ENCODE measurements at places on chromosomes 5 and 9.

DNA sequence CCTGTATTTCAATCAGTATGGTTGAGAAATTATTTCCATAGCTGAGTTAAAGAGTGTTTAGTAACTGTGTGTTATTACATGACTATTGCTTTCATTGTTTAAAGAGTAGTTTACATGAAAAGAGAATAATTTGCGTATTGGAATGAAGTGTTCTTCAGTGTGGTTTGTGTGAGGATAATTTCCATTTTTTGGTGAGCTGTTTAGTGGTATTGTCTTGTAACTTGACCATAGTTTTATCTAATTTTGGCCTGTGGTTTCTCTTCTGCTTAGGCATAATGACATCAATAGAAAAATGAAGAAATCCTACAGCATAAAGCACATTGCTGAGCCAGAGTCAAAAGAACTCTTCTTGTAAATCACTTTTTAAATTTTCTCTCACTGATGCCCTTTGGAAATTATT is 151.2 kb downstream of the SNCAIP start:
- no peak for DNase-seq

DNA sequence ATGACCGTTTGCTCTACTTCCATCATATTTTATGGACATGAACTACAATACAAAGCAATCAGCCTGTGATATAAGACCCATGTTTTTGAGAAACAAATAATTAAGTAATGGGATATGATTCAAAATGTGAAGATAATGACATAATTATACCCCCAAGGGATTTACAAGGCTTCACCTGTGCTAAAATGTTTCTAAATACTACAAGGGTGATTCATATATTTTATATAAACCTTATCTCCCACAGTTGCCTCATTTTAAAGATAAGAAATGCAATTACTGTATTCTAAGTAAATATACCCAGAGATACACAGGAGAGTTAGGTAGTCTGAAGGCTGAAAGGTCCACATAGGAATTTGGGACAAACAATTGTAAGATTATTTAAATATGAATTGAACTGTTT is 662.0 kb upstream of the CHD1 start:
- no peak for DNase-seq

- no peak for DNase-seq
Measured at GRCh38 chr5:54593779-54594178, 76.2 kb downstream of the SNX18 start.

- no peak for DNase-seq
Measured at GRCh38 chr5:147455822-147456450, 53.9 kb downstream of the DPYSL3 start.

DNA sequence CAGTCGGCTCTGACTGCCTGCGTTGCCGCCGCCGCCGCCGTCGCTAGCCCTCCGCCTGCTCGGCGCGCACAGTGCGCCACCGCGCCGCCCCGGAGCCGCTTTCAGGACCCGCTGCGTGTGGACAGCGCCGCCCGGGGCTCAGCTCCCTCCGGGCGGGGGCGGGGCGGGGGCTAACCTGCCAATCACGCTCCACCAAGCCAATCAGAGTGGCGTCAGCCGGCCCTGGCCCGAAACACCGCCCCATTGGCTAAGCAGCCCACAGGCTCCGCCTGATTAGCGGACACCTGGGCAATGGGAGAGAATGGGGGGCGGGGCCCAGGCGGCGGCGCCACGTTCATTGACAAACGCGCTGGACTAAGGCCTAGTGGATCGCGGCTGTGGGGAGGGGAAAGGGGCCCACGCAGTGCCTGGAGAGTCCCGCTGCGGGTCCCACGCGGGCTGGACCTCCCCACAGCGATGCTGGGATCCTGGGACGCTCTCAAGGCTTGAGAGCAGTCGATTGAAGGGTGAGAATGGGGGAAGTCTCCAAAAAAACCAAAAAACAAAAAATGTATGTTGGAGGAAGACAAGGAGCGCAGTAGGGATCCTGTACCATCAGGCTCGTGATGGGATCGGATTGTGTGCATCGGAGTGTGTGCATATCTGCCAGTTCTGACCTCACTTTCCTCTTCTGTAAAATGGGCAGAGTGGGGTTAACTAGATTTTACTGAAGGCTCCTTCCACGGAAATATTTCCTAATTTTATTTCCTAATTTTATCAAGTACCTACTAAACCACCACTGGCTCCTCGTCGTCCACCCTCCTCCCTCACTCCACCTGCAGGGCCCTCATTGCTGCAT is 6.3 kb downstream of the PAX5 start:
- DNase-seq = no peak

DNA sequence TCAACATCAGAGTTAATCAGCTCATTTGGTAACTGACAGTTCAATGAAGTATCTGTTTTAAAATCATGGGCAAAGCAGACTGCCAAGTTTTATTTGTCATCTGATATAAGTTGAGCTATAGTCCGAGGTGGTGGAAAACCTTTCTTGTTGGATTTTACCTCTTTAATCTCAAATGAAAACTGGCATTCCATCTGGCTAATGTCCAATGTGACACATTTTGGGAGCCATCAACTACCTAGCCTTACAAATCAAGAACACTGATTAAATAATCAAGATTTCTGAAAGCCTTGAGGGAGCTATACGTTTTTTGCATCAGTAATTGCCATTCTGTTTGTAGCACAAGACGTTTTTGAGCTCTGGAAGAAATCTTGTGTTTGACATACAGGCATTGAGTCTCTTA is 1380.5 kb upstream of the WWC1 start:
- no peak for DNase-seq

- no peak for DNase-seq
Measured at GRCh38 chr9:84277646-84278045, 62.9 kb downstream of the SLC28A3 start.

GRCh38 chr9:92721548-92721947 is 43.1 kb downstream of the BICD2 start:
- no peak for DNase-seq

- DNase-seq = no peak
Measured at GRCh38 chr5:134493461-134494055, 31.9 kb upstream of the JADE2 start.
